Stomach (tissue), 19 donors: ENCODE measurements at places on chromosomes 11 and 22.

- DNase-seq = no peak
Observed at GRCh38 chr22:41560095-41560471, 727 bp upstream of the CSDC2 start.

GRCh38 chr11:27313157-27313821 is 49.7 kb downstream of the CCDC34 start:
- DNase-seq = no peak

GRCh38 chr11:19803506-19803998 is 90.9 kb downstream of the NAV2 start:
- DNase-seq = peak; percentile 92

DNA sequence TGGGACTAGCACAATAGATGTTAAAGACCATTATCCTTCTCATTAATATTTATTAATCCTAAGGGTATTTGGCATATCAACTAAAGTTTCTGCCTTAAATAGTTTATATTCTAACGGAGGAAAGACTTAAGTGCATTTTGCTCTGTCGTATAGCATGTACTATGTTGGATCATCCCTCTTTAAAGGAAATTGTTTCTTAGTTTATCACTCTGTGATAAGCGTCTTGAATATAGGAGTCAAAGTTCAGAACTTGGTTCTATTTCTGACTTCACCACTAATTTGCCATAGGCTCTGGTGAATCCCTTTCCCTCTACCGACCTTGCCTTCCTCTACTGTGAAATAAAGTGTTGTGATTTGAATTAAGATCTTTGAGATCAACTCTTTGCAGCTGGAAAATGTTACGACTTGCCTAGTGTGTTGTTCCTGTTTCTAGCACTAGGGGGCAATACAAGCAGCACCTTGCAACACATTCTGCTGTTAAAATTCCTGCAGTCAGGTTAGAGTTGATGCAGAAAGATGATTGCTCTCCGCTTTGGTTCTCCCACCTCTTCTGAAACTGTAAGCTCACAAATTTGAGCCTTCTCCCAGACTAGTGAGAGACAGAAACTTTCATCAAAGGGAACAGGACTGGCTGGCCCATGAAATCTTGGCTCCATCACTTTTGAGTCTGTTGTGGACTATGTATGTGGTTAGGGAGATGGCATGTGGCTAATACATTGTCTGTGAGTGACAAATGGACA is 27.8 kb upstream of the ZNRF3 start:
- DNase-seq = peak; percentile 42

DNA sequence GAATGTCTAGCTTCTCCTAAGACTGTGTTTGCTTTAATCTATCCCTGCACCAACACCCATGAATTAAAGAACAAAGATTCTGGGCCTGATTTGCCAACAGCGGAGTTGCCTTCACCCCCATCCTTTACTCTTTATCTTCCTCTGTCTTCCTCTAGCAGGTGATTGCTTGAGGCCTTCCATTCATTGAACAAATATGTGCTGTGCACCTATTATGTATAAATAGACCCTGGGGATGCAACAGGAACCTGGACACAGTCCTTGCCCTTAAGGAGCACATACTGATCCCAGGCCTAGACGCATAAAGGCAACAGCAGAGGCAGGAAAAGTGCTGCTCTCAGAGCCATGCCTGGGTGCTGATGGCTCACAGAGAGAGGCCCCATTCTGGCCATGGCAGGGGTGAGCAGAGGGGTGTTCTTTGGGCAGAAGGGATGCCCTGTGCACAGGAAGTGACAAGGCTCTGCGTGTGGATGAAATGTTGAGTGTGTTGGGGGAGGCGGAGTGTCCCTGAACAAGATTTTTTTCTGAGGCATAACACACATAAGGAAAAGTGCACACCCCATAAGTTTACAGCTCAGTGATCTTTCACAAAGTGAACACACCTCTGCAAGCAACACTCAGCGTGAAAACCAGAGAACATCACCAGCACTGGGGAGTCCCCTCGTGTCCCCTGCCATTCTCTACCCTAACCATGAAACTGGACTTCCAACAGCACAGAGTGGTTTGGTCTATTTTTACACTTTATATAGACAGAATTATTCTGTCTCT is 145.9 kb downstream of the GRIK4 start:
- DNase-seq = no peak

DNA sequence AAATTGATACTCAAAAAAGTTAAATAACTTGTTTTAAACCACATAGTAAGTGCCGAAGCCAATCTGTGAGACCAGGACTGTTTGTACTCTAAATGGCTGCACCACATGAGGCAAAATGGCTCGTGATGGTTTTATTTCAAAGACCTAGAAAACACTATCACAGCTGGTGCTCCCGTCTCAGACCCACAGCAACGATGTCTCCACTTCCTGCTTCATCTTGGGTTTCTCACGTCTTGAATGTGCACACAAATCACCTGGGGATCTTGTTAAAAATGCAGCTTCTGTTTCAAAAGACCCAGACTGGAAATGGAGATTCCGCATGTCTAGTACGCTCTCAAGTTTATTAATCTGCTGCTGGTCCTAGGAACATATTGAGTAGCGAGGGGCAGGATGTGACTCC is 1.2 kb downstream of the CD3E start:
- no peak for DNase-seq

DNA sequence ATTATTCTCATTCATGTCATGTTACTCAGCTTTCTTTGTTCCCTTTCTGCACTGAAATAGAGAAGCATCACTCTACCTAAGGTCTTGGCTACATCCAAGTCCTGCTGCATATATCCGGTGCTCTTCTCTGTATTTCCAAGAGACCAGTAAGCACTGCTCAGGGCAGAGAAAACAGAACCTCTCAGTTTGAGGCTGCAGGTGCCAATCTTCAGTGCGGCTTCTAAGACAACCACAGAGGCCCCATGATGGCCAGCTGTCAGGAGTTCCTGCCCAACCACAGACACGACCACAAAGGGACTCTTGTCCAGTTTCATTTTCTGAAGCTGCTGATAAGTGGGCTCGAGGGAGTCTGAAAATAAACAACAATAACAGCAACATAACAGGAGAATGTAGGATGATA is 378.4 kb upstream of the PITPNB start:
- peak; percentile 21 for DNase-seq

DNA sequence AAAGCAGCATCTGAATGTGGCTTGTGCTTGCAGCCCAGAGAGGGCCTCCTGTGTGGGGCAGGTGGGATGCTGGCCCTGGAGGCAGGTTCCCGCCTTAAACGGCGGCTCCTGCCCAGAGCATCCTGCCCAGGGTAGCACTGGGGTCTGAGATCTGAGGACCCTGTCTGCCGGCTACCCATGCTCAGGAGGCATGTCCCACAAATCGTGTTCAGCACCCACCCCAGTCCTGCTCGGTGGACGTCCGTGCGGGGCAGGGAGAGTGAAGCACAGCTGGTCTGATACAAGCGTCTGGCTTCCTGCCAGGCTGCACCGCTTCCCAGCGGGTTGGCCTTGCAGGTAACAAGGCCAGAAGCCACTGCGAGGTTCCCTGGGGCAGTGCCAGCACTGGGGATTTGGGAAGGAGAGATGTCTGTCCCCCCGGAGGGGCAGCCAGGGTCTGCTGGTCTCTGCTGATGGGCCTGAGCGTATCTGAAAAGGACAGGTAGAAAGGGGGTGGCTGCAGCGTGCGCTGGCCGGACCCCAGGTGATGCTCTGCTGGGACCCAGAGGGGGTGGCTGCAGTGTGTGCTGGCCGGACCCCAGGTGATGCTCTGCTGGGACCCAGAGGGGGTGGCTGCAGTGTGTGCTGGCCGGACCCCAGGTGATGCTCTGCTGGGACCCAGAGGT is 3.6 kb downstream of the TRABD start:
- peak; percentile 68 for DNase-seq

GRCh38 chr11:23181022-23181807 is 320.9 kb upstream of the CCDC179 start:
- DNase-seq = no peak

DNA sequence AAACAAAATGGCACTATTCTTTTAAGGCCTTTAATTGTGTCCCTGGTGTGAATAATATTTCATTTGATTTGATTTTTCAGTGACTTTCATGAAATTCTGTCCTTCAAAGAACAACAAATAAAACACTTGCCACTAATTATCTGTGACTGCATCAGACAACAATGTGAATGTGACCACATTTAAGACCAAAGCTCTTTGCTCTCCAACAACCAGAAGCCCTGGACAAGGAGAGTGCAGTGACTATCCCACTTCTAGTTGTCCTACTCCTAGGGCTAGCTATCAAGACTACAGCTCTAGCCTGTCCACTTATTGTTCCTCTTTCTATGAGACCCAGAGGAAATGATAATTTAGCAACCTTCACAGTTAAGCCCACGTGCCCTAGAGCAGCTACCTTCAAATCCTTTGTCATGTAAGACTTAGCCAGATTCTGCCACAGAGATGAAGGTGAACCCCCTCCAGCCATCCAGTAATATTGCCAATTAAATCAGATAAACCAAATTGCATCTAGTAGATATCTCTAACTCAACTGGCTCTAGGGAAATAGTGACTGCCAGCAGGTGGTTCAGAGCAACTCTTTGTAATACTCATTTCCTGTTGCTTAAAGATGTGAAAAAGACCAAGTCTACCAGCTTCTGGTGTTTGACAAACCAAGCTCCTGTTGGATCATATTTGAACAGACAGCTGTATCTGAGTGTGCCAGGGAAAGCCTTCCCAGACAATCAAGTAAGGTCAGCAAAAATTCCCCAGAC is 142.6 kb upstream of the BLID start:
- no peak for DNase-seq

DNA sequence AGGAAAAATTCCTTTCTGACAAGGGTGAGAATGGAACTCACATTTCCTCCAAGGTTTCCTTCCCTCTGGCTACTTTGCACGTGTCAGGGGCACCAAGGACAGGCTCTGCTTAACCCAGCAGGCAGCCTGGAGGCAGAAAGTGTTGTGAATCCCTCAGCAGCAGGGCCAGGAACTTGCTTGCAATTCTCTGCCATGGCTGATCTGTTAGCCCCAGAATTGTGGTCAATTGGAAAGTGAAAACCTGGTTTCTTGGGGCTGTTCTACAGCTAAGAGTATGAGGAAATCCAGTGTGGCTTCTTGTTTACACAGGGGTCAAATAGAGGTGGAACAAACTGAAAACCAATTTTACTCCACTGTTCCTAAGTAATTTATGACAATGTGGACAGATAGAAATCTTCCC is 38.3 kb upstream of the CEP295 start:
- DNase-seq = peak; percentile 35

DNA sequence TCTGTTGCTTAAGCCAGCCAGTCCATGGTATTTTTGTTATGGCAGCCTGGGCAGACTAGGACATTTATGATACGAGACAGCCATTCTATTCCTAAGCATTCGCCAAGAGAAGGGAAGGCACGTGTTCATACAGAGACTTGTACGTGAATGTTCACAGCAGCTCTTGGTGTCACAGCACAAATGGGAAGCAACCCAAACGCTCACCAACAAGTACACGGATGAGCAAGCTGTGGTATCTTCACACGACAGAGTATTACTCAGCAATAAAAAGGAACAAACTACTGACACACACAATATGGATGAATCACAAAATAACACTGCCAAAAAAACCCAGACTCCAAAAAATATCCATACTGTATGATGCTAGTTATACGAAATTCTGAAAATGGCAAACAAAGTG is 85.1 kb downstream of the PHF21B start:
- no peak for DNase-seq

- DNase-seq = no peak
Observed at GRCh38 chr22:24120044-24120443, 61.2 kb upstream of the SUSD2 start.

GRCh38 chr11:105466582-105467228 is 143.2 kb upstream of the GRIA4 start:
- DNase-seq = peak; percentile 51

GRCh38 chr11:119373921-119374631 is 7.4 kb downstream of the USP2 start:
- peak; percentile 83 for DNase-seq

DNA sequence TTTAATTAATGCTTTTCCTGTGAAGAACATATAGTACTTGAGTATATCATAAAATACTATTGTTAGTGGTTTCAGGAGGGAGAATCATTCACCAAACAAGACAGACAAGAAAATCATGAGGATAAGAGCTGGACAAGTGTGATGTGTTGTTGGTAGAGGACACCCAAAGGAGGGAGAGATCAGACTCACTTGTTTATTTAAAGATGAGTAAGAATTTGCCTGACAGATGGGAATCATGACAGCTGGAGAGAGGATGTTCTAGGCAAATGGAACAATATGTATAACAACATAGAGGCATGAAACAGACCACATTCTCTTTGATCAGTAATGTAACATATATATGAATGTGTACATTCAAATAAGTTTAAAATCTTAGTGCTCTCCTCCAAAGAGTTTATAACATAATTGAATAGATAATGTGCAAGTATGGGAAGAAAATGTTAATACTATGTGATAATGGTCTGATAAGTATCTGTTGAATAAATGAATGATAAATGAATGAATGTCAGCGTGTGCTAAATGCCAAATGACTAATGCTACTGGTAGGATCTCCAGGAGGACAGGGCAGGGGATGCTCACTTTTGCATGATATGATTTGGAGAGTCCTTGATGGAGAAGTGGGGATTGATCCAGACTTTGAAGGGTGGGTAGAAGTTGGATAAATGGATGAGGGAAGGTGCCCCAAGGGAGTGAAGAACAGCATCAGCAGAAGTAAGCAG is 228.9 kb upstream of the SORL1-AS1 start:
- DNase-seq = no peak

DNA sequence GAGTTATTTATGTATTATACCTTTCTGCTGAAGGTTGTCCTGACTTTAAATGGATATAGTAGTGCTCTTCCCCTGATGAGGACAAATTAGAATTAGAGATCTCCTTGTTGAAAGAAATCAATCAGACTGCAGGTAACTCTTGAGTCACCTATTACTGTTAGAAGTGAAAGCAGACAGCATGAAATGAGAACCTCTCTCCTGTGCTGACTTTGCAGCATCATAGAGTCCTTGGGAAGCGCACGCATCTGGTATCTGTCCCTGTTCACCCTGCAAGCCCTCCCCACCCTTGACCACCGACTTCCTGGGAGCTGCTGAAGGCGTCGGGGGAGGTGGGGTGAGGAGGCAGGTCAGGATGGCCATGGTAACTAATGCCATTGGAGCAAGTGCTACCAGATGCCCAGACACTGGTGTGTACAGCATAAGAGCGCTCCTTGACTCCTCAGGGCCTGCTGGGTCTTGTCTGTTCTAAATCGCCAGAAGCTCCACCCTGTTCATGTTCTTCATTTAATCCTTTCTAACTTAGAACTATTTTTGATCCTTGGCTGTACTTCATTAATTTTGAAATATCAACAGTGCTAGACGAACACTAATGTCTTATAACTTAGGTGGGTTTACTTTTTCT is 143.9 kb downstream of the WNT7B start:
- no peak for DNase-seq

- DNase-seq = no peak
Observed at GRCh38 chr11:118009864-118010737, 23.9 kb downstream of the IL10RA start.

GRCh38 chr11:28054821-28055220 is 53.1 kb downstream of the KIF18A start:
- no peak for DNase-seq

- no peak for DNase-seq
Observed at GRCh38 chr11:18768472-18768901, 23.1 kb downstream of the PTPN5 start.

- DNase-seq = no peak
Observed at GRCh38 chr22:40610329-40610850, 26.1 kb downstream of the MRTFA start.

GRCh38 chr11:22878039-22878438 is 17.8 kb upstream of the CCDC179 start:
- DNase-seq = no peak

GRCh38 chr22:42686756-42687491 is 33.7 kb downstream of the A4GALT start:
- DNase-seq = peak; percentile 16

- no peak for DNase-seq
Observed at GRCh38 chr11:124918950-124919349, at the start of gene HEPN1. Gene HEPN1, plus strand, starts transcription at chr11:124919250.

GRCh38 chr11:118998822-118999221 is 884 bp downstream of the CENATAC start:
- DNase-seq = peak; percentile 61
